ENCODE measurements at places on chromosomes 1 and 21.

DNA sequence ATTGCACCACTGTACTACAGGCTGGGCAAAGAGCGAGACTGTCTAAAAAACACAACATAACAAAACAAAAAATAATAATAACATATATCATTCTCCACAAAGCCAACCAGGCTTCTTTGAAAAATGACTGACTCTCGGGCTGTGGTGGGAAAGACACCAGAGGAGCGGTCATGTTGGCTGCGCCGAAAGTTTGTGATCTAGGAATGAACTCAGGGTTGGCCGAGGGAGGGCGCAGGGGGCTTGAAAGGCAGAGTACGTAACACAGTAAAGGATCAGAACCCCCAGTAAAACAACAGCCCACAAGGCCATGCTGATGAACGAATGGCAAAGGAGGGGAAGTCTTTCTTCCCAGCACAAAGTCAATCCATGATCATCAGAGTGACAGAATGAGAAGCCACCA, 4.7 kb downstream of the SLC35E2B start:
- no peak for DNase-seq

DNA sequence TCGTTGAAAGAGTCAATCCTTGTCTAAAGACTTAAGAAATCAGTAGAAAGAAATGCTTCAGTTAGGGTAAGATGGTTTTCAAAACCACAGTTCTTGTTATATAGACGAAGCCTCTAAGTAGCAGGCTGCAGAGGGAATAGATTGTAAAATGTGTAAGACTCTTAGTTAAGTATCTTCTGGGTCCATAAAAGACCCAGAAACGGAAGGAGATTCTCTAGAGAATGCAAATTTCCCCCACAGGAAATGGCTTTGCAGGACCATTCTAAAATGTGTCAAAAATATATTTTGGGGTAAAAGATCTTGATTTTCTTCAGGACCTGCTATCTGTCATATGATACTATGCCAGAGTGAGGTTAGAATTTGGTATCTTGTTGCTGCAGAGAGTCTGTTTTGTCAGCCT, 13.4 kb downstream of the OR2T1 start:
- DNase-seq: no peak

DNA sequence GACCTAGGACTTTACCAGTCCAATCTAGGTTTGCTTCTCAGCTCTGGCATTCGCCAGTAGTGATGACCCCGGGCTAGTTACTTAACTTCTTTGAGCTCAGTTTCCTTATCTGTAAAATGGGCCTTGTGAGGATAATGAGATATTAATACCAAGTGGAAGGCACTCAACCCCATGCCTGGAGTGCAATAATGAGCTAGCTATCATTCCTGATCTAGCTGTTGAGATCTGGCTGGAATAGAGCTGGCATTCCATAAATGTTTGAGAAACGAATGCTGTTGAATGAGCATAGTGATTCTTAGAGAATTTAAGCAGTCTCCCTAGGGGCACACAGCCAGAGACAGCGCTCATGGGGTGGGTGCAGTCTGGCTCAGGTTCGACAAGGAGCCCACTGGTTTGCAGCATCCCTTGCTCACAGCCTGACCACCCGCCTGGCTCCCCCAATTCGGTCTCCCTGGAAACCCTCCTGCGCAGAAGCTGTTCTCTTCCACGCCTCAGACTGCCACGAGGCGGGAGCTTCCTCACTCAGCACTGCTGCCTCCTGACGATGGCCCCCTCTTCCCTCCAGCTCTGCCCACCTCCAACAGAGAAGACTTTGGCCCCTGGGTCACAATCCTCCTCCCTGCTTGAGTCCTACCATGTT, 32.5 kb downstream of the DHCR24 start:
- DNase-seq: no peak

DNA sequence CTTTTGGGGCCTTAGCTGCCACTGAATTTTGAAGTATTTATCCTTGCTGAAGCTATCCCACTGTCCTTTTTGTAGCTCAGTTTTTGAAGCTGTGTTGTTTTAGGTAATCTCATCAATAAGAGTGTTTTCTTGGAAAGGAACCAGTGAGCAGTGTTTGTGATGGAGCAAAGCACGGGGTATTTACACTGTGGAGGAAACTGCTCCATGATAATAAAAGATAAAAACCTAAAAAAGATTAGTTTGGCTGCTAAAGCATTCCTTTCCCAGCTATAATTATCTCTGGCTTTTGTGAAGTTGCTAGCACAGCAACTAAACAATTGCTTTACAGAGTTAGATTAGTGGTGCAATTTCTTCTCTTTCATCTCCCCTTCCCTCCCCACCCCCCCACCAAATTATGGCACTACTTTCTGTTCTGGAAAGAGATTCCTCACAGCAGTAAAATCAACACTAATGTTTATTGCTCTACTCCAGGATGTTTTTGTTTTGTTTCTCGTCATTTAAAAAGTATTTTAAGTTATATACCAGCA, 21.5 kb downstream of the SRRM1 start:
- no peak for DNase-seq

GRCh38 chr1:24020025-24020424, 39.9 kb upstream of the SRSF10 start:
- DNase-seq: no peak

GRCh38 chr1:8720347-8720746, 97.1 kb downstream of the RERE start:
- DNase-seq: no peak

- no peak for DNase-seq
Observed at GRCh38 chr1:199522338-199522737, 505.2 kb upstream of the NR5A2 start.

- DNase-seq: no peak
Observed at GRCh38 chr1:79775402-79775801, 768.9 kb upstream of the ADGRL4 start.

- no peak for DNase-seq
Observed at GRCh38 chr1:210369425-210369824, 40.7 kb downstream of the HHAT start.

DNA sequence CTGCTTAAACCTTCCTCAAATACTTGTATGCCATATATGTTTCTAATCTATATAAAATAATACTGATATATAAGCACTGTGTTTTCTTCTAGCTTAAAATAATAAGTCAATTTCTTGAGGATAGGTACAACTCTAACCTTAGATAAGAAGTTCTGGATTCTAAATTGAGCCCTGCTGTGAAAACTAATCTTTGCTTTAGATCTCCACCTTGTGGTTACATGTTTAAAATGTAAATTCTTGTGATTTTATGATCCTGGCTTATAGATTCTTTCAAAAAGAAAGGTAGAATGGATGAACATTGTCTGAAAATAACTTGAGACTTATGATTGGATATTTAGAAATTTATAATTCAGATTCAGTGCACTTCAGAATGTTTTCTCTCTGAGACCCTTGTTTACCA, 38.9 kb upstream of the HMCN1 start:
- no peak for DNase-seq

DNA sequence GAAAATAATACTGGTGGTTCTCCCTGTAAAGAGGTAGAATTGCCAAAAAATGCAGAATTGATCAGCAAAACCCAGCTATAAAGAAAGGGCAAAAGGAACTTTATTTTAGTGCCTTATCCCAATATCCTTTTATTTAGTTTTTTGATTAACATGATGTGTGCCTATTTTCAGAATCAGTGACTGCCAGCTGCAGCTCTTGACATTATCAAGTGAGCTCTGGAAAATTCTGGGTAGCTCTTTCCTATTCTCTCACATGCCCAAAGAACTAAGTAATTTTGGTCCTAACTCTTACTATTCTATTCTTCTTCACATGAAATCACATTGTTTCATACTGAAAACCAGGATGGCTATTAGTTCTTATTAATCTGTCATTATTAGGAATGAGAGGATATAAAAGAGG, 22.1 kb downstream of the WNT2B start:
- no peak for DNase-seq

- no peak for DNase-seq
Observed at GRCh38 chr1:235745503-235746136, 96.0 kb upstream of the GNG4 start.
